T-helper 2 cell (primary cell): ENCODE measurements at places on chromosomes 7 and 10.

GRCh38 chr7:157738066-157738460 lies 401.3 kb downstream of the DNAJB6 start:
- DNase-seq, result no peak

- no peak for DNase-seq
These were observed 29.3 kb upstream of the TMEM229A start for GRCh38 chr7:124062171-124062570.

DNA sequence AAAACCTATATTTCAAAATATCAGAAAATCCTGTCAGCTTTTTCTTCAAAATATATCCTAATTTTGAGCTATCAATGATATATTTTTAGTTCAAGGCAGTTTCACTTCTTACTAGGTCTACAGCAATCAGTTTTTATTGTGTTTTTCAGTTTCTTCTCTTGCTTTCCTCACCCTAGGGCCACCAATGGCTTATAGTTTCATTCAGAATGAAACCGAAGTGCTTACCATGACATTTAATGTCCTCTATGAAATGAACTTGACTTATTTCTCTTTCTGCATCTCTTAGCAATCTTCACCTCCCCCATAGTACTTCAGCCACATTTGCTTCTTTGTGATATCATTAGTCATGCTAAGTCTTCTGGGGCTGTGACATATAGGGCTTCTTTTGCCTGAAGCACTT lies 100.3 kb downstream of the ARL5B start:
- DNase-seq, result no peak

GRCh38 chr7:92622685-92623084 lies 32.5 kb upstream of the FAM133B start:
- no peak for DNase-seq

- no peak for DNase-seq
These were observed 65.7 kb downstream of the RAB11FIP2 start for GRCh38 chr10:117980755-117981702.

DNA sequence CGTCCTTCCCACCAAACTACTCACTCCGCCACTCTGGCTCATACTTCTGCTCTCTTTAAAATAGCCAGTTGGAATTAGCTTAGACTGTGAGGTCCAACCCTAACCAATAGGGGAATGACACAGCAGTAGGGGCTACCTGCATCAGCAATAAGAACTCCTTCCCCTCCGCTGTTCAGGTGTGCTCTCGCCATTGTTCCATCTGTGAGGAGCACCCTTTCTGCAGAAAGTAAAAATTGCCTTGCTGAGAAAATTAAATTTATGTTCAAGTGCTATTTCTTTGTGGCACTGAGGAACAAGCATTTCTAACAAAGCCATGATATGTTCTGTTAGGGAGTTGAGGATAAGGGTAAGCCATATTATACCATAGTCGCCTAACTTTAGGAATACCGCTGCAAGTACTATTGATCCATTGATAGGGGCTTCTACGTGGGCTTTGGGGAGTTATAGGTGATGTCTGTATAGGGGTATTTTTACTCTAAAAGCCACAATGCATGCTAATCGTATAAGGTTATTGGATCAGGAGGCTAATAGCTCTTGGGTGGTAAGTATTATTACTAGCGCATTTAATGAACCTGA lies 1269.5 kb downstream of the TYW1 start:
- no peak for DNase-seq

DNA sequence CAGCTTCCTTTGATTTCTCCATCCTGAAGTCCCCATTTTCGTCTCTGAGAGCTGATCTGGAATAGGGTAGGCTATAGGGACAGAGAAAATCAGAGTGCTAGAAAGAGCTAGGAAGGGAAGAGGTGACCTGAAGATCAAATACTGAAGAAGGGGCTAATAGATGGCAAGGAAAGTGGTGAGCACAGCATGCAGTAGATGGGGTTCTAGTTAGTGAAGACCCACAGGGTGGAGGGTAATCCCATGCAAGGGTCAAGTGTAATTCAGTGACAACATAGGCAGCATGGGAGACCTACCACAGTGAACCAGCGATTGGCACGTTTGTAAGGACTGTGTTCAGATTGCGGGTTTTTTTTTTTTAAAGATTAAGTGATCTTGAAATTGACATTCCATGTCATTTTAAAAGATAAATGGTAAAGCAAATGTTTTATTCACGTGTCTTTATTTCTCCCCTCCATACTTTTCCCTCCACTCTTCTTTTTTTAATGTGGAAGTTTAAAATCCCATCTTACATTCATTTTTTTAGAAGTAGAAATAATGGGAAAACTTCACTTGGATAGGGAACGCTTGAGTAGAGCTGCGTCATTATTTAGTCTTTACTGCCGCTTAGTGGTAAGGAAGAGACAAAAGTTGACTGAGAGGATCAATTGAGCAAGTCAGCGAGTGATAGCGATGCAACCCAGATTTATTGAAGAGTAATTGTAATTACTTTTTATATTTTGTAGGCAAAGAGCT lies 21.0 kb upstream of the ABI1 start:
- peak; percentile 66 for DNase-seq

- DNase-seq, result no peak
These were observed 53.8 kb downstream of the PANK1 start for GRCh38 chr10:89591111-89591795.

GRCh38 chr10:8677642-8678041 lies 623.2 kb downstream of the GATA3 start:
- no peak for DNase-seq

DNA sequence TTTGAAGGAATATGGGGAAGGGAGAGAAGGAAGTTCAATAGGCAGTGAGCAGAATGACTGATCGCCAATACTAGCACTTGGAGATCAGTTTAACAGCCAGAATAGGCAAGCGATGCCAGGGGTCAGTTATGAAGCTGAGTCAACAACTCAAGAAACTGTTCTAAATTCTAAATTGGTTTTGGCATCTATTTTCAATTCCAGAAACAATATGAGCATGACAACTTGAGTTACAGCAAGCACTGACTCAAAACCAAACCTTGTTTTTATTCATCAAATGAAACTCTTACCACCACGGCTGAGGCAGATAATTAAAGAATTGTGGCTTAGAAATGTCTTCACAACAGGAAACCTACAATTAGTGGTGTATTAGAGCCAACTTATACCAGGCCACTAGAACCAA lies 180.5 kb upstream of the ASAH2 start:
- DNase-seq, result no peak

- no peak for DNase-seq
These were observed 52.2 kb downstream of the IFIT5 start for GRCh38 chr10:89466599-89467035.
